ENCODE measurements at places on chromosomes 2 and 18.
A peak's percentile ranks its signal among the peaks of the same experiment; 100 is the strongest.

- peak; percentile 69 for DNase-seq
Measured at GRCh38 chr2:119387381-119388129, 20.8 kb downstream of the DBI start.

- DNase-seq, result no peak
Measured at GRCh38 chr2:105820691-105821090, 76.0 kb downstream of the NCK2 start.

GRCh38 chr2:118349365-118349764 lies 261.1 kb downstream of the INSIG2 start:
- DNase-seq, result no peak

DNA sequence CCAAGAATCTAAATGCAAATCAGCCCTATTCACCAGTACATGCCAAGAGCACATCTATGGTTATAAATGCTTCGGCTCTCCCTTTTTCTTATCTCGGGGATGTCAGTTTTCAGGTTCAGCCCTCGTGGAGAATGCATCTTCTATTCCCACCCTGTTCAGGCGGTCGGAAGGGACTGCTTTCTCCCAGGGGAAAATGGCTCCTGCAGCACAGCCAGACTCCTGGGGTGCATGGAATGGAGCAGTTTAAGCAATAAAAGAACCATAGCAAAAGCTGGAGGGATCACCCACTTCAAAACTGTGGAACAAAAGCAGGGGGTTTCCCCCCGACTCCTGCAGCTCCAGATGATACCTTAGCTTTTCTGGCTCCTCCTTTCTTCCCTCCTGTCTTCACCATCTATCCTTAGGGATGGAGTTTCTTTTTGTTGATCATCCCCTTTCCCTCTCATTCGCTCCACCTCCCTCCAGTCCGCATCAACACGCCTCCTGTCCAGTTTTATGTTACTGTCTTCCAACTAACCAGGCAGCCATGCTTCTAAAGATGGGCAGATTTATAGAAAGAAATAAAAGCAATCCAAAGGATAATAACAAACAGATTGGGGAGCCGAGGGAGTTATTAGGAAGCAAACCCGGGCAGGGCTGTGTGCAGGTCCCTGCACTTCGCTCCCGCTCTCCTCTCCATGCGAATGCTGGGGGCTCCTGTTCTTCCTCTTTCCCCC lies 356.2 kb upstream of the SMIM21 start:
- DNase-seq, result no peak

- no peak for DNase-seq
Measured at GRCh38 chr2:236366397-236366796, 102.2 kb upstream of the ASB18 start.

GRCh38 chr18:21831413-21831831 lies 90.8 kb downstream of the MIB1 start:
- DNase-seq, result no peak

GRCh38 chr2:220586980-220587530 lies 959.6 kb downstream of the SLC4A3 start:
- DNase-seq, result no peak

GRCh38 chr2:192184349-192184748 lies 10.4 kb downstream of the TMEFF2 start:
- no peak for DNase-seq

DNA sequence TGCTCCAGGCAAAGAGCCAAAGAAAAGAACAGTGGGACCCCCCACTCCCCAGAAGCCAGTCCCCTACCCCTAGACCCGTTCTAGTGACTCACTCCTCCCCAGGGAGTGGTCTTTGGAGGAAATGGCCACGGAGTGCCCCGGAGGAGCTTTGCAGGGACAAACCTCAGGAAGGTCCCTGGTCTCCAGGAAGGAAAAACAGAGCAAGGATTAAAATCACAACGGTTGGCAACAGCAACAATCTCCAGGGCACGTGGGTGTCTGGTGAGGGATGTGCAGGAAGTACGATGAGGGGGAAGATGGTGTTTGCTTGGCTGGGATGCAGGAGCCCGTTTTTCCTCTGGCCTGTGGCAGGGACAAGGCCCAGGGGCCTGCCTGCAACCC lies 135.0 kb downstream of the SMAD2 start:
- no peak for DNase-seq

GRCh38 chr18:26734760-26735159 lies 130.7 kb downstream of the AQP4 start:
- no peak for DNase-seq

DNA sequence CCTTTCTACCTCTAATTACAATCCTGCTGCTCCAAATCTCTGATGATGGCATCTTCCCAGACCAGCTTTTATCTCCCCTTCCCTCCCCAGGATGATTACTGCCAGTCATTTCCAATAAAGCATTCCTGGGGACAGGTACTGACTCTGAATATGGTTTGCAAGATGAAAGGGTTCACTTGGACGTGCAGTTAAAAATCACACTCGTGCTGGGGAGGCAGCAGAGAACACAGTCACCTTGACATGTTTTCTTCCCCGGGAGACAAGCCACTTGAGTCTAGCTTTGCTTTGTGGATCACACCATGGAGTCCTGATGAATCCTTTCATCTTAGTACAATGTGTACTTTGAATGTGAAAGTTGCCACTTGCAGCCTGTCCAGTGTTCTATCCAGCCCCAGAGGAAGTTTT lies 175.0 kb downstream of the ALPK2 start:
- no peak for DNase-seq

DNA sequence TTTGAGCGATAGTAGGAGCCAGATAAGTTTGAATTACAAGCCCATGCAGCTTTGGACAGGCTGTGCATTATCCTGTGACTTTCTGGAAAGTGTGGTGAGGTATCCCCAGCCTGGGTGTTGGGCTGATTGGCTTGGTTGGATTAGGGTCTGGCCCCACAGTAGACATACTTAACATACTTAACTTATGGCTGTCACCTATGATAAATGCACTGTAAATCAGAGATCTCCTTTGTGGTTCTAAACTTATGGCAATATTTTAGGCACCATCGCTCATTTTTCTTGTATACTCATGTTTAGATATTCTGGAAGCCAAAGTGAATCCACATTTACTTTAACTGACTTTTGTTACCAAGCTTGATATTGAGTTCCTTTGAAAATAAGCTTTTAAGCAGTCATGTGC lies 54.8 kb downstream of the SPTBN1 start:
- DNase-seq, result no peak

DNA sequence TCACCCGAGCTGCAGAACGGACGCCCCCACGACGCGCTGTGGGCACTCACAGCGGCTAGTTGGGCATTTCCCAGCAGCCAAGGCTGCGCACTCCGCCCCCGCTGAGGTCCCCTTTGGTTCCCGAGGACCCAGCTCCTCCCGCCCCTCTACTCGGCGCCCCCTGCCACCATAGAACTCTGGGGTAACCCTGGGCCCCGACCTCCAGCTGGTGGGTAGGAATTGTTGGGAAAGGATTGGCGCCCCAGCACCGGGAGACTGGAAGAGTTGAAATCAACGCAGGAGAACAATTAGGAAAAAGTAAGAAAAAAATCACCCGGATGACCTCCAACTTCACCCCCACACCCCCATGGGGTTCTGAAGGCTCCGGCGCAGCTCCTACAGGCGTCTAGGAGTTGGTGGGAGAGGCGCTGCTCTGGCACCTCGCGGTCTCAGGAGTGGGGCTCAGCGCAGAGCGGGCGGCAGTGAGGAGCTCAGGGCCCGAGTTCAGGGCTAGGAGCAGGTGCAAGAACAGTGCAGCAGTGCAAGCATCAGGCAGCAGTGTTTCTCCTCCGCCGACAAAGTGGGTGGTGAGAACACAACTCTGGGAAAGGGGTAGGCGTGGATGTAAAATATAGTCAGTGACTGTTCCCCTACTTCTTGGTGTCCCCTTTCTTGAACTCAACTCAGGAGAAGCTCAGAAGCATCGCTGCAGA lies 14.0 kb downstream of the POU3F3 start:
- DNase-seq, result no peak

GRCh38 chr2:215107216-215108056 lies 31.0 kb downstream of the ABCA12 start:
- no peak for DNase-seq

DNA sequence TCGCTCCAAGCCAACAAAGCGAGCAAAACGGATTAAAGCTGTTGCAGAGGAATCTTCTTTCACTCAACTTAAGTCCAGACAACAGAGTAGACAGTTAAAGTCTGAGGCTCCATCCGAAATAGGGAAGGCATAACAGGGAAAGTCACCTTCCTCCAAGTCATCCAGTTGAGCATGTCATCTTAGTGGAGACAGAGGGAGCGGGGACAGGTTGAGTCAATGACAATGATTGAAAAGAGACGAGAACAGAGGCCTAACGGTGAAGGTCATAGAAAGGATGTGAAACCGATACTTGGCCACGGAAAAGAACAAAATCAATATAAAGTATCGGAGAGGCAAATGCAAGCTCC lies 455 bp downstream of the C18orf32 start:
- DNase-seq, result no peak

DNA sequence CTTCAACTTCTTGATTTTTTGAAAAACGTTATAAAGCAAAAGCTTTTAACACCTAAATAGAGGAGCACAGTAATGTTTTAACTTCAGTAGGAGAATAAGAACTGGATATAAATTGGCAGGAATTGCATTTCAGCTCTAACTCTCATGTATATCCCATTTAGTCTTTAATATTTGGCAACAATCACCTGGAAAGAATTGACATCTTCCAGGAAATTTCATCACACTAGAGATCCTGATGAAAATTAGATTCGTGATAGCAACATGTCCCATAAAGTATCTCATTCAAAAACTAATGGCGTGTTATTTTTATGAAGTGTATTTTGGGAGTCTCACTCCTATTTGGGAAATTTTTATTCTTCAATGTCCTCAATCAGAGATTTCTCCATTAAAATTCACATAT lies 131.1 kb upstream of the DNAJC10 start:
- DNase-seq, result no peak

Measured in left ventricle myocardium inferior (tissue), 1 donor.